MM.1S (cell line): ENCODE measurements at places on chromosomes 3 and 15.
A peak's percentile ranks its signal among the peaks of the same experiment; 100 is the strongest.

DNA sequence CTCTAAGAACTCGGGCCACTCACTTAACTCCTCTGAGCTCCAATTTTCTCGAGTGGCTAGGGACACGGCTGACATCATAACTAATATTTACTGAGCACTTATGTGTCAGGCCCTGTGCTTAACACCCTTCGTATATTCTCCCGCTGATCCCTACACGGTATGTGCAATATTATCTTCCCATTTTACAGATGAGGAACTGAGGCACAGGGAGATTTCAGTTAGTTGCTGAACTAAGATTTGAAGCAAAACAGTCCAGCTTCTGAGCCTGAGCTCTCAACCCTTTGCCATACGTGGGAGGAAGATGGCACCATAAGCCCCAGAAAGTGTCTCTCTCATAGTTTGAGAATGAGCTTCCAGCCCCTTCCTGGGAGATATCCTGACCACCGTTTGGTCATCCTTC lies 19.6 kb downstream of the FAH start:
- DNase-seq = no peak

DNA sequence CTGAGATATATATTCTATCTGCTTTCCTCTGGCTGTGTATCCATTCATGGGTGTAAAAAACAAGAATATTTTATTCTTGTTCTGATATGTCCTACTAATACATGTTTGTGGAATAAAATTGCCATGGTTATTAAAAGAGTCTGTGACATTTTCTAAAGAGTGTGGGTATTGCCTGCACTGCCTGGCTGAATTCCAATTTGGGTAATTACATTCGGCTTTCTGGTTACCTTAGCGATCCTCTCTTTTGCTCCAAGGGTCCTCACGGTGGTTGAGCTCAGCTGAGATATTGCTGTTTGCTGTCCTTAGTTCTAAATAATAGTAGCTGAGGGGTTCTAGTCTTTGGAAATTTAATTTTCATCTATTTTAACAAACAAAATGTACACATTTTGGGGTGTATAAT lies 301.4 kb upstream of the DNAJC19 start:
- DNase-seq = no peak

DNA sequence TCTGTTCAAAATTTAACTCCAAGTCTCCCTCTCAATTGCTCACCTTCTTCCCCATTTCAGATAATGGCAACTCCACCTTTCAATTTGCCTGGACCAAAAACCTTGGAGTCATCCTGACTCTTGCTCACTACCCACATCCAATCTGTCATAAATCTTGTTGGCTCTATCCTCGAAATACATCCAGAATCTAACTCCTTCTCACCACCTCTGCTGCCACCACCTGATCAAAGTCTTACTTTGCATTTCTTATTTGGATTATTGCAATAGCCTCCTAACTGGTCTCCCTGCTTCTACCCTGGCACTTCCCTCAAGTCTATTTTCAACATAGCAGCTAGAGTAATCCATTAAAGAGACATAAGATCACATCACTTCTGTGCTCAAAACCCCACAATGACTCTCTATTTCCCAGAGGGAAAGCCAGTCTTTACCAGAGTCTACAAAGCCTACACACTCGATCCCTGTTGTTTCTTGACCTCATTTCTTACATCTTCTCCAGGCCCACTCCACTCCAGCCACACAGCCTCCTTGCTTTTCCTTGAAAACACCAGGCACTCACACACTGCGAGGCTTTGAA lies 86.6 kb downstream of the GPR156 start:
- no peak for DNase-seq

DNA sequence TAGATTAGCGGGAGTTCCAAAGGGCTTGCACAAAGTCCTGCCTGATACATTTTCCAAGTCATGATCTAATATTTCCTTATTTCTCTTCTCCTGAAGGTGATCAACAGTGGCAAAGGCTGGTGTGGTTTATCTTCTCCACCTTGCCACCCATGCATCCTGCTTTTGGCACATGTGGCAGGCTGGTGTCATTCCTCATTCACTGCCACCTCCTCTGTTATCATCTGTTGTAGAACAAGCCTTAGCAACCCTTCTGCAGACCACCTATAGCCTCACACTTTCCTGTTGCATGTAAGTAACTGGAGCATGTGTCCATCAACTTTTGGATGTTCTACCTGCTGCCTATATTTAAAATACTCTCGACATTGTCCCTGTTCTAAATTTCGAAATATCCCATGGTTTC lies 294.1 kb downstream of the ZBTB20 start:
- DNase-seq = no peak

DNA sequence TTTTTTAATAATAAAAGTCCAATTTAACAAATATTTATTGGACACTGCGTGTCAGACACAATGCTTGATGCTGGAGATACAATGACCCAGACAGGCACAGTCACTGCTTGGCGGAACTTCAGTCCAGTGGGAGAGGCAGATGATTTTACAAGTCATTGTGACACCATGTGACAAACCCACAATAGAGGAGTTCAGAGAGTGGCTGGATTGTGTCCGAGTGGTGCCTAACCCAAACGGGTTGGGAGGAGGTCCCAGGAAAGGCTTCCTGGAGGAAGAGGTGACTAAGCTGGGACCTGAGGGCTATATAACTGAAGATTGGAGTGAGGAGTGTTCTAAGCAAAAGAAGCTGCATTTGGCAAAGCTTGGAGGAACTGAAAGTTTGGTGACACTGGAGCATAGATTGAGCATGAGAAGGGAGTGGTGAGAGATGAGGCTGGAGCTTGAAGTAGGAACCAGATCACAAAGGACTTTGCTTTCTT lies 41.4 kb downstream of the CRTC3 start:
- no peak for DNase-seq

- no peak for DNase-seq
Measured at GRCh38 chr15:69380100-69380725, 33.9 kb upstream of the KIF23 start.

GRCh38 chr3:170816841-170817240 lies 53.2 kb downstream of the RPL22L1 start:
- DNase-seq = no peak

- DNase-seq = peak; percentile 49
Measured at GRCh38 chr3:51391566-51392354, 675 bp downstream of the RBM15B start.

DNA sequence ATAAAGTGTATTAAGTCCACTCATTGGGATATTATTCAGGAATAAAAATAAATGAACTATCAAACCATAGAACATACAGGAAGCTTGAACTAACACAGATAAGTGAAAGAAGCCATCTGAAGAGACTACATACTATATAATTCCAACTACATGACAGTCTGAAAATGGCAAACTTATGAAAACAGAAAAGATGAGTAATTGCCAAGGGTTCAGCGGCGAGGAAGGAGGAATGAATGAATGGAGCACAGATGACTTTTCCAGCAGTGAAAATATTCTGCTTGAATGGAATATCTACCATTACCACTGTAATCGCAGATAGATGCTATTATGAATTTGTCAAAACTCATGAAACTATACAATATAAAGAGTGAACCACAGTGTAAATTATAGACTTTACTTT lies 79.7 kb downstream of the PEAK1 start:
- DNase-seq = no peak

DNA sequence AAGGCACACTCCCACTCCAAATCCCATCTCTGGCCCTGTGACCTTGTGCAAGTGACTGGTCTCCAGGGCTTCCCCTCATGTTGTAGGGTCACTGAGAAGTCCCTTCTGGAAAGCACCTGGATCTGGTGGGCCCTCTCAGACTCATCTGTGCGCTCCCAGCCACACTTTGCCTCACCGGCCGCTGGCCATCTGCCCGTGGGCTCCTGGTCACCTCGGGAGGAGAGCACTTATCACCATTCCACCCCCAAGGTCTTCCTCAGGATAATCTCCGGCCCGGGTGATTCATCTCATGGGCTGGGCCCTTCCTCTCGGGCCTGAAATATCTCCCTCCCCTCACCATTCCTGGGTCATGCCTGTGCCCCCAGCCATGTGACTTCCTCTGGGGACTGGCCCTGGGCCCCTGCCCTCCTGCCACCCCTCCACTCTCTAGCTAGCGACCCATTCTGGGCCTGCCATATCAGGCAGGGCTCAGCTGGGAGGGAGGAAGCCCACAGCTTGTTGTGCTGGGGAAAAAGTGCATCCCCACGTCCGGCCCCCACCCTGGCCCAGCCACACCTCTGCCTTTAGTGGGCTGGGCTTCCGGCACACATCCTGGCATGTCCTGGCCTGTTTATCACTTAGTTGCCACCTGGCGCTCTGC lies 10.6 kb upstream of the WNT7A start:
- no peak for DNase-seq
